WTC11 (cell line): ENCODE measurements at places on chromosomes 16 and 17. TPM values are rescaled to one million over a fixed set of nuclear protein-coding genes. Genes with fewer than 3 reads are reported as not detected.

GRCh38 chr17:79213305-79213704 is 138.7 kb downstream of the ENGASE start:
- H3K36me3 ChIP-seq = no peaks in the 10 kb centered on the region
- peaks cover 54% of the 10 kb centered on the region for H3K4me1 ChIP-seq
- DNase-seq = peak; percentile 49
- peak overlapping the region; percentile 74; the same call in 1 of the 2 replicates for H3K27ac ChIP-seq

DNA sequence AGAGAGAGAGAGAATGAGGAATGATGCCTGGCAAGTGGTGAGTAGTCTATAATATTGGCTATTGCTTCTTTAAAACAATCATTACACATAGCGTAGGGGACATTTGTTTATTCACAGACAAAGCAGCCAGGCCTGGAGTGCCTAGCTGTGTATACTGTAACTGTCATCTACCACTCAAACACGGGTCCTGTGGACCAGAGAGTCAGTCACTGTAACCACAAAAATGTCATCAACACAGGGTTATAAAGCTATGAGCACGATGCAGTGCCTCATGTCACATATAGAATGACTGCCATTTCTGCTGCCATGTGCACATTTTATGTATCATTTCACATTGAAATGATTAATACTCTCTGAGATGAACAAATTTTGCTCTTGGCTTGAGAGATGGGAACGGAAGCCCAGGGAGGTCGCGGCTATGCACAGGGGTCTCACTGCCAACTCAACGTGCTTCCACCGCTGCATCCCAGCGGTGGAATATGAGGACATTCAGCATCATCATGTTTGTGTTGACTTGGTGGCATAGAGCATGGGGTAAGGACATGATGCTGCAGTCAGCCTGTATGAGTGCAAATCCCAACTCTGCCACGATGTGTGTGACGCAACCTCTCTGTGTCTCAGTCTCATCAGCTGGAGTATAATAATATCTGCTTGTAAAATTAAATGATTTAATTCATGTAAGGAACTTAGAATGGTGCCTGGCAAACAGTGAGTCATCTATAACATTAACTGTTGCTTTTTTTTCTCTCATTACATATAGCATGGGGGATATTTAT is 3.3 kb downstream of the MT1H start:
- DNase-seq = no peak
- H3K4me3 ChIP-seq = no peak overlapping the region
- H3K36me3 ChIP-seq = no peaks in the 10 kb centered on the region
- peaks cover 65% of the 10 kb centered on the region for H3K27me3 ChIP-seq
- H3K4me1 ChIP-seq = peaks cover 63% of the 10 kb centered on the region
- no peak overlapping the region for H3K27ac ChIP-seq

- no peak for DNase-seq
- H3K4me3 ChIP-seq = no peak overlapping the region
- no peak overlapping the region for H3K27ac ChIP-seq
- H3K36me3 ChIP-seq = no peaks in the 10 kb centered on the region
- H3K27me3 ChIP-seq = no peaks in the 10 kb centered on the region
- peaks cover 41% of the 10 kb centered on the region for H3K4me1 ChIP-seq
These were observed 64.5 kb downstream of the TEX2 start for GRCh38 chr17:64198331-64199090.

The MYH2 gene
- 1.1 to 1.5 TPM (median 1.5 TPM) in 3 replicates for total RNA-seq

GRCh38 chr16:57999971-58000705 is at the start of gene ZNF319:
Gene ZNF319 (minus strand): TSS chr16:58000672. CDS start chr16:57998265, 2,407 bp downstream.
- H3K4me3 ChIP-seq = peak within 1 kb of the TSS; percentile 83
- DNase-seq = peak; percentile 20
- peaks cover 23% of the 10 kb centered on the region for H3K4me1 ChIP-seq

- no peaks in the 10 kb centered on the region for H3K27me3 ChIP-seq
- DNase-seq = no peak
- H3K36me3 ChIP-seq = no peaks in the 10 kb centered on the region
- peaks cover 13% of the 10 kb centered on the region for H3K4me1 ChIP-seq
These were observed 5.0 kb downstream of the SGCA start for GRCh38 chr17:50170662-50171370.

The RNF157 gene
- 11.2 to 15.1 TPM (median 13.7 TPM) in 3 replicates for total RNA-seq

DNA sequence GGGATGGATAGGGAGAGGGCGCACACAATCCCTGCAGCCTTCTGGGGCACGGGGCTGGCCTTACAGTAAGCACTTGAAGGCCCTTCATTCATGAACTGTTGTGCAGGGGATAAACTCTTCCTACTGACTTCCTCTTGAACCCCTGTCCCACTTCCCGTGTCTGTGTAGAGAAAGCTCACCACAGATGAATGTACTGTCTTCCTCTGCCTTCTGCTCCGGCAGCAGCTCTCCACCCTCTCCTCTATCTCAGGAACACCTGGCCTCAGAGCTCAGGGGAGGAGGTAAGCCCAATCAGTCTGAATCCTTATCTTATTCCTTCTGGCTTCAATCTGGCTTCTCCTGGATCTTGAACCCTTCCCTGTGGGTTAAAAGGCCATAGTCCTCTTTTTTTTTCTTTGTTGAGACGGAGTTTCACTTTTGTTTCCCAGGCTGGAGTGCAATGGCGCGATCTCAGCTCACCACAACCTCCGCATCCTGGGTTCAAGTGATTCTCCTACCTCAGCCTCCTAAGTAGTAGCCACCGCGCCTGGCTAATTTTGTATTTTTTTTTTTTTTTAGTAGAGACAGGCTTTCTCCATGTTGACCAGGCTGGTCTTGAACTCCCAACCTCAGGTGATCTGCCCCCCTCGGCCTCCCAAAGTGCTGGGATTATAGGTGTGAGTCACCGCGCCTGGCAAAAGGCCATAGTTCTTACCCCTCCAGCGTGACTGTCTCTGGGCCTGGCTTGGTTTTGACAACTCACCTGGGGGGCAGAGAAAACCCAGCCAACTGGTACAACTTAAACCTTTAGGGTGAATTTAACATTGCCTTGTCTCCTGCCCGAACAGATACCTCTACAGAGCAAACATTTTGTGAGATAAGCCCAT is 7.2 kb upstream of the SLC52A1 start:
- H3K36me3 ChIP-seq = no peaks in the 10 kb centered on the region
- no peak for DNase-seq
- no peak overlapping the region for H3K4me3 ChIP-seq
- no peaks in the 10 kb centered on the region for H3K27me3 ChIP-seq
